ENCODE measurements at places on chromosomes 11 and 22.

GRCh38 chr11:61918938-61919704, 1.8 kb upstream of the RAB3IL1 start:
- no peak for DNase-seq

GRCh38 chr11:121930004-121930965, 185.7 kb downstream of the BLID start:
- peak; percentile 63 for DNase-seq

- no peak for DNase-seq
Measured at GRCh38 chr11:12090761-12091258, 19.6 kb upstream of the MICAL2 start.

DNA sequence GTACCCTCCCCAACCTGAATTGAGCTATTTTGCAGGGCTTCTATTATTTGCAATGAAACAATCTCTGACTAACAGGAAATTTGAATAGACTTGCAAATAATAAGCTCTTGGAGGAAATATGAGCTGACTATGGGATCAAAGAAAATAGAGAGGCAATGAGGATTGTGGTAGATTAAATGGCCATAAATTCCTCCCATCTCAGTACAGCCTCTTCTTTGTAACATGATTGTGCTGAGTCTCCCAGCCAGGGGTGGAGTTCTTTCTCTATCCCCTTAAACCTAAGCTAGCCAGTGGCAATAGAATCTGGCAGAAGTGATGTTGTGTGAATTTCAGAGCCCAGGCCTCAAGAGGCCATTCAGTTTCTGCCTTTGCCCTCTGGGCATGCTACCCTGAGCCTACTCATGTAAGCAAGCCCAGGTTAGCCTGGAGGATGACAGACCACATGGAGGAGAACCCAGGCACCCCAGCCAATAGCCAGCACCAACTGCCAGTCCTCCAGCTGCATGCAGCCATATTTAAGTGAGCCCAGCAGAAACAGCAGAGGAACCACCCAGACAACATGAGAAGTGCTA, 86.8 kb upstream of the TP53I11 start:
- no peak for DNase-seq

- no peak for DNase-seq
Measured at GRCh38 chr11:69452206-69452987, 29.1 kb upstream of the LINC01488 start.

GRCh38 chr11:12380565-12381325, 3.4 kb downstream of the PARVA start:
- no peak for DNase-seq

DNA sequence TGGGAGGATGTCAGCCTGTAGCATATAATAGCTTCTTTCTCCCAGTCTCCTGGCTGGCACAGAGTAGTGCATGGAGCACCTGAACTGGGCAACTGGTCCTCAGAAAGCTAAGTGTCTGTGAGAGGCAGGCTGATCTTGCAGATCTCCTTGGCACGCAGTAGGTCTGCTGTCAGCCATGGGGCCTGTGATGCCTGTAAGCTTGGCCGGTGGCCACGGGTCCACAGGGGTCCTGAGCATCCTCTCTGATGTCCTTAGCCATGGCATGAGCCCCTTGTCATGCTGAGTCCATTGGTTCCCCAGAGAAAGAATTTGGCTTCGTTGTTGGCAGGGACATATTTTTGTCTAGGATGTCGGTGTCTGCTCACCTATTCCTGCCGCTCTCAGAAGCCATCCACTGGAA, 25.0 kb downstream of the AMPD3 start:
- no peak for DNase-seq

GRCh38 chr11:74543991-74544390, 48.4 kb upstream of the POLD3 start:
- no peak for DNase-seq

DNA sequence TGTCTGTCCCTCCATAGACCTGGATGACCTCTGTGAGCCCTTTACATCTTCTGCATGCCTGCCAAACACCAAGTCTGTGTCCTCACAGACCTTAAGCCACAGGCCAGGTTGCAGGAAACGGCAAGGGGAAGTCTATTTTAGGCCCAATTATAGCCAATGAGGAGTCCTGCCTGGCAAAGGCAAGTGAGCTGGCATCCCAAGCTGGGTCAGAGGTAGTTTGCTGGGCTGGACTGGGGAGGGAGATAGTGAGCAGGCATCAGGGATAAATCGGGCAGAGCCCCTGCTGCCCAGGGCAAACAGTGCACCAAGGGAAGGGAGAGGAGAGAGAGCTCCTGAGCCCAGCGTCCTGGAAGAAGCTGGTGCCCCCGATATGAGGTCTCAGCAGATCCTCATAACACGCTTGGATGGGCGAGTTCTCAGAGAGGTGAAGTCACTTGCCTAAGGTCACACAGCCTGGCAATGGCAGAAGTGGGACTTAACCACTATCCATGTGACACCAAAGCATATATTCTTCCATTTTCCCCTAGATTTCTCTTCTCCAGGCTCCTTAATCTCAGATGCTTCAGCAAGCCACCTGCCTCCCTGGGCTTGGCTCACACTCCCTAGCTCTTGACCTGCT, 3.7 kb upstream of the RELT start:
- DNase-seq = no peak

- DNase-seq = no peak
Measured at GRCh38 chr22:48717883-48718817, 1109.5 kb downstream of the BRD1 start.

DNA sequence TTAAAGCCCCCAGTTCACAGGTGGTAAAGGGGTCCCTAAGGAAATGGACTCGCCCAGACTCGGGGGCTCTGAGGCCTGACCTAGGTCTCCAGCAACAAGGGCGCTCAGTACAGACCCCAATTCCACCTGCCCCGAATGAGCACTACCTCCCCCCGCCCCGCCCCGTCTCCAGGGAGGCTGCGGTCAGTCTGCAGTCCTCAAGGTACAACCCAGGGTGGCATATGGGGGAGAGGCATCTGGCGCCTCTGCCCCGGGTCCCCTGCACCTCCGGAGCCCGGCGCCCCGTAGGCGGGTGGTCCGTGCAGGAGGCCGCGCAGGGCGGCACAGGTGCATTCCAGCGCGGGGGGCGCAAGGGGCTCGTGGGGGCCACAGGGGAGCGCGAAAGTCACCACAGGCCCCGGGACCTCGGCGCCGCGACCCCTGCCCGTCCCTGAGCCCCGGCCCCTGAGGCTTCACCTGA, 361 bp downstream of the CTSD start:
- DNase-seq = no peak

- DNase-seq = no peak
Measured at GRCh38 chr11:117816151-117816741, 8.3 kb downstream of the FXYD2 start.

- no peak for DNase-seq
Measured at GRCh38 chr11:66600631-66601233, 7.7 kb downstream of the CCS start.

DNA sequence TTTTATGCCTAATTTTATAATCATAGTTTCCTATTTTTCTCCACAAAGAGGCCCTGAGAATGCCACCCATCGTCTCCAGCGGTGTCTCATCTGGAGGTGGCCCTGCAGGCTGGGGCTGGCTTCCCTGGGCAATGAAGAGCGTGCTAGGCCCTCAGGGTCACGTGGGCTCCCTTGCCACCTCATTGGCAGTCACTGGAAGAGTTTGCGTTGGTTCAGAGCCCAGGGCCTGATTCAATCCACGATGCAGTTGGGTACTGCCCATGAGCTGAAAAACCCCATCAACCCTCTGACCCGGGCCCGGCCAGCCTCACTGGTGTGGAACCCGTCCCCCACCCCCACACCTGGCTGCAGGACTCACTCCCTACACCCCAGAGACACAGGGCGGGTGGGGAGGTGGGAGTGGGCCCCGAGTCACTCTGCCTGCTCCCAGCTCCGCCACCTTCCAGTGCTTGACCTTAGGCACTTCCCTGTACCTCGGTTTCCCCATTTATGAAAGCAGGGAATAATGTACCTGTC, 43.4 kb upstream of the A4GALT start:
- peak; percentile 2 for DNase-seq

GRCh38 chr11:93850594-93851018, at the start of gene VSTM5:
TSS of gene VSTM5 (minus strand) at chr11:93850618. CDS start at chr11:93850502, 116 bp downstream.
- DNase-seq = no peak

DNA sequence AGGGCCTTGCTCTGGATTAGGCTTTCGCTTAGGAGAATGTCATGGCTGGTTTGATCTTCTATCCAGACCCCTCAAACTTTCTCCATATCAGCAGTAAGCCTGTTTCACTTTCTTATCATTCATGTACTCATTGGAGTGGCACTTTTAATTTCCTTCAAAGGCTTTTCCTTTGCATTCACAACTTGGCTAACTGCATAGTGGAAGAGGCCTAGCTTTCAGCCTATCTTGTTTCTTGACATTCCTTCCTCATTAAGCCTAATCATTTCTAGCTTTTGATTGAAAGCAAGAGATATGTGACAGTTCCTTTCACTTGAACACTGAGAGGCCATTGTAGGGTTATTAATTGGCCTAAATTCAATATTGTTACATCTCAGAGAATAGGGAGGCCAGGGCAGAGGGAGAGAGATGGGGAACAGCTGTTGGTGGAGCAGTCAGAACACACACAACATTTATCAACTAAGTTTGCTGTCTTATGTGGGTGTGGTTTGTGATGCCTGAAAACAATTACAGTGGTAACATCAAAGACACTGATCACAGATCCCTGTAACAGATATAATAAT, 37.7 kb upstream of the APOBEC3A start:
- no peak for DNase-seq

DNA sequence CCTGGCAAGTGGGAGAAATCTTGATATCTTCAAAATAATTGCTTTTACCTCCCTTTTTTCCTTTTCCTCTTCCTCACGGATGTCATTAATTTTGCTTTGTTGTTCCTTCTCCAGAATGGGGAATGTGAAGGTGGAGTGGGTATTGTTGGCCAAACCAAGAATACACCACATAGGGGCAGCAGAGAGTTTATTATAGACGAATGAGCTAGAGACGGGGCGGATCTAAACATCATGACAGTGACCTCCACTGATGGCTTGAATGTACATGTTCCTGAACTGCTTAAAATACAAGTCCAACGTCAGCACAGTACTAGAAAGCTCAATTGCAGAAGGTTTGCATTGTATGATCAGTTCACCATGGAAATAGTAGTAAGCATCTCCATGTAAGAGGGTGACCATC, 122.3 kb upstream of the SNX19 start:
- peak; percentile 7 for DNase-seq

- no peak for DNase-seq
Measured at GRCh38 chr11:106286881-106287504, 209.5 kb downstream of the AASDHPPT start.

- DNase-seq = no peak
Measured at GRCh38 chr11:79094616-79095015, 346.2 kb downstream of the TENM4 start.

Measured in midbrain (tissue), 1 donor.